HT1080 (cell line): ENCODE measurements at places on chromosomes 11 and 22.

GRCh38 chr22:26464312-26464711 lies 19.3 kb downstream of the HPS4 start:
- DNase-seq: no peak

GRCh38 chr11:116687458-116688201 lies 85.2 kb downstream of the BUD13 start:
- no peak for DNase-seq

DNA sequence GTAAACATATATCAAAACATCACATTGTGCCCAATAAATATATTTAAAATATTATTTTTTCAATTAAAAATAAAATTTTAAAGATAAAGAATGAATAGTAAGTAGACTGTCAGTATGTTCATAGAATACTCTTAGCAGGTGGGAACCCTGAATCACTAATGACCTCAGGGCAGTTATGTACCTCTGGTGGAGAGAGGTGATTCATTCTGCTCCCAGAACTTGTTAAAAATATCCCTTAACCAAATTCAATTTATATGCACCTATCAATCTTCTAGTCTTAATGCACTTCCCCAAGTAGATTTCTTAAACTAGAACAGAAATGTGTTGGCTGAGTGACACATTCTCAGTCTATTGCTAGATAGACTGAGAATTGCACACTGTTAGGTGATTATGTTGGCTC lies 183.9 kb upstream of the SYN3 start:
- DNase-seq: no peak

- DNase-seq: no peak
Measured at GRCh38 chr11:79421820-79422219, 19.0 kb downstream of the TENM4 start.

GRCh38 chr11:113160808-113161124 lies 153.6 kb upstream of the TTC12 start:
- no peak for DNase-seq

DNA sequence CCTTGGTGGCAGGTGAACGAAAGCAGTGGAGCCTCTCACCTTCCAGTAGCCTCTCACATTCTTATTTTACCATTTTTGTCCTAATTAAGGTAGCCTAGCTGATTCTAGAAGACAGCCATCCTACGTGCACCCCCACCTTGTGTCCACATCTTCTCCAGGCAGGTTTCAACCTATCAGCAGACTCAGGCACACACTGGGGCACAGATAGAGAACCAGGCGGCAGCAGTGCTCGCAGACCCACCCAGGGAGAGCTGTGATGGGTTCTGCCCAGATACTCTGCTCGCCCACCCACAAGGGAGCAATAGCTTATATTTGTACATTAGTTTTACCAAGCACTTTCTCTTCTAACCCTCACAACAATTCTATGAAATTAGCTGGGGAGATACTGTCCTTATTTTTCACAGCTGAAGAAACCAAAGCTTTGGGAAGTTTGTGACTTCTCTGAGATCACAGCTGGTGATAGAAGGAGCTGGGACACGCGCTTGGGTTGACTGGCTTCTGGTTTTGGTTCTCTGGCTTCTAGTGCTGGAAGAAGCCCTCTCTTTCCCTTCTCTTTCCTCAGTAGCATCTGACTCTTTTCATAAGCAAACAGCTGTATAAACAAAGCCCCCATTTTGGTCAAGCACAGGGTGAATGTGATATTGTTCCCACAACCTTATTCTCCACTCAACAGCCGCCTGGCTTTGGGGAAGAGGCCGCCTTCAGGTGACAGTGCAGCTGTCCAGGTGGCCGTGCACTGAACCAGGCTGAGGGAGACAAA lies 36.9 kb downstream of the PPP2R1B start:
- no peak for DNase-seq

- no peak for DNase-seq
Measured at GRCh38 chr11:3015796-3016195, 23.7 kb upstream of the NAP1L4 start.

DNA sequence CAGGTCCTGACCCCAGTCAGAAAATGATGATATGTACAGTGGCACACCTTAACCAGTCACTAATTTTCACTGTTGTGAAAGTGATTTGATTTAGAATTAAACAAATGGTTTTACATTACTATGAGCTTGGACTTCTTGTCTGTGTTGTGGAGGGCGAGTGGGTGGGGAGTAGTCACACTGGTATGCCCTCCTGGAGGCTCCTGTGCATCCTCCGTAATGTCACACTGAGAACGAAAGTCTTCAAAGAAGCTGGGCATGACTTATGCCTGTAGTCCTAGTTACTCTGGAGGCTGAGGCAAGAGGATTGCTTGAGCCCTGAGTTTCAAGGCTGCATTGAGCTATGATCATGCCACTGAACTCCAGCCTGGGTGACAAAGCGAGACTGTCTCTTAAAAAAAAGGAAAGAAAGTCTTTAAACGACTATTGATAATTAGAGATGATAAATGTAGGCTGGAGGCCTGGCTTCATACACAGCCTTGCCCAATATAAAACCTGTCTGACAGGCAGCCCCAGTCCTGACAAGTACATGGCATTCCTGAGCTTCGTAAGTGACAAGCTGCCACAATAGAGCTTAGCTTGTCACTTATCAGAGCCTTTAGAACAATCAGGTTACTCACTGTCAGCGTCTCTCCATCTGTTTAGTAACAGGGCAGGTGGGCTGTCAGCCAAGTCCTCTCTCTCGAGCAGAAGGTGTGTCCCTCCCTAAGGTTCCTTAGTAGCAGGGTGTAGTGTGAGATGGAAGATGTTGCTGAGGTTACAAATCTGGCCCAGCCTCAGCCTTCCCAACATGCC lies 5.0 kb upstream of the LIMK2 start:
- no peak for DNase-seq

DNA sequence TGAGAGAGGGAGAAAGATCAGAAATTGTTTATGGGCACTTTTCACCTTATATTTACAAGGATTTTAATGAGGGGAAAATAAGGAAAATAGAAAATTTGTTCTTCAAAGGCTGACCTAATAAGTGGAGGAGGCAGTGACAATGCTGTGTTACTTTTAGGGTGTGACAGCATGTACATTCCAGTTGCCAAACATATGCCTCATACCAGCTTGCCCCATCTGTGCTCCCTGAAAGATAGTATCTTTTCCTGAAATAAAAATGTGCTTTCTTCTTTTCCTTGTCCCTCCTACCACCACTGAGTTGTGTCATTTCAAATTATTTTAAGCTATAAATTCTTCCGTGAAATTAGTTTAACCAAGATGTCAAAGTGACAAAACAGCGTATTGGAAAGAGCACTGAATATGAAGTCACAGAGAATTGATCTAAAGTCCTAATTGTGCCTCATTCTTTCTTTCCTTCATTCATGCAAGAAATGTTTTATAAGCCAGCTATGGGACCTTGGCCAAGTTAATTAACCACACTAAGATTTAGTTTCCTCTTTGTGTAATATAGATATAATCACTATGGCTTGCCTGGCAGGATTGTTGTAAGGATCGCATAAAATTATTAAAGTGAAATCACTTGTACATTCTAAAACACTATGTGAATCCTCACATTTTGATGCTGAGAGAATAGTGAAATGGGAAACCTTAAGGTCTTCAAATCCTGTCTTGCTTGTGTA lies 1307.5 kb upstream of the TENM4 start:
- no peak for DNase-seq

DNA sequence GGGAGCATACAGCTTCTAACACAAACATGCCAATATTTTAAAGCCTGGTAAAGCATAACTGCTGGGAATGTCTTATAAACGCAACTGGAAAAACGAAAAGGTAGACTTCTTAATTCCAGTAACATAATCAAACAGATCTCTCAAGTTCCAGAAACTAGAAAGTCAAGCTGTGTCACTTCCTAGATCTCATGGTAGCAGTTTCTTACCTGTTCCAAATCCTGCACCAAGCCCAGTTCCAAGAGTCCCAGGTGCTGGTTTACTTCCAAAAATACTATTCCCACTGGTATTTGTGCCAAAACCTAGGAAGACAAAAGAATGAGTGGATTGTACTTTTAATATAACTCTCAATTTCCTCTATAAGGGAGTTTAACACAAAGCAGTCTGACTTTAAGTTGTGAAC lies 44.2 kb downstream of the NUP98 start:
- DNase-seq: no peak

- peak; percentile 34 for DNase-seq
Measured at GRCh38 chr11:111422494-111423249, 43.6 kb upstream of the POU2AF1 start.

DNA sequence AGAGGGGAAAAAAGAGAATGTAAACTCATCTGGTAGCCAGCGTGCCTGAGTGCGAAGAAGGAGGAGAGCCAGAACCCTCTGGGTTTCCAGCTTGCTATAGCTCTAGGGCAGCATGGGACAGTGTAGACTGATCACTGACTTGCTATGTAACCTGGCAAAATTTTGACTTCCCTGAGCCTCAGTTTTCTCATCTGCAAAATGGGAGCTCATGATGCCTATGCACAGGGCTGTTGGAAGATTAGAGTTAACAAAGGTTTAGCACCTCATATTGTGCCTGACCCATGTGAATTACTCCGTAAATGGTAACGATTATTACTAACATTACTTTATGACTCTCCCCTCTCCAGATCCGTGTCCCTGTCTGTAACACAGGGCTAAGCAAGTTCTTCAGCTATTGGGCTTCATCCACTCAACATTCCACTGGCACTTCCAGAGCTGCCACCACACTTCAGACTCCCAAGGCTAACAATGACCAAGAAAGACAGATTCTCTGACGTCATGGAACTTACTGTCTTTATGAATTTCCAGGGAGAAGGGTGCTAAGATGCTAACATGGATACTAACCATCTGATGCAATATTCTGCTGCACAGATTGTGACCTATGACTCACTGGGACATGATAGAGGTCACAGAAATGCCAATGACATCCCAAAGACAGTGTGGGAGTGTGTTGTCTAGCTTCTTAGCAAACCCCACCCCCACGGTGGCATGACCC lies 195.2 kb downstream of the TRIM29 start:
- no peak for DNase-seq

DNA sequence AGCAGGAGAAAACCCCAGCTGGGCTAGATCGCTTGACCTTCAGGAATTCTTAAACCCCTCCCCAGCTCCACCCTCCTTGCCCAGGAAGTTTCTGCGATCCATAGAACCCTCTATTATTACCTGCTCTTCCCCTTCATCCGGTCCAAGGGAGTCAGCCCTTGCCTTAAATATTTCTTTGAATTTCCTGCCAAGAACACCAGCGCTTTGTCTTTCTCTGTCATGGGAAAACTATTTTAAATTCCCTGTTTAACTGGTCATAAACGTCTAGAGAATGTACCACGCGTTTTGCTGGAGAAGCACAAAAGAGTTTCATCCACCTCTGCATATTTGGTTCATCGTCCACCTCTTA lies 496 bp upstream of the TRAF6 start:
- peak; percentile 42 for DNase-seq

GRCh38 chr22:41672780-41673509 lies 15.7 kb downstream of the SNU13 start:
- DNase-seq: no peak

- no peak for DNase-seq
Measured at GRCh38 chr11:1652026-1652425, 22.5 kb downstream of the KRTAP5-5 start.

GRCh38 chr11:8023831-8024555 lies 36.9 kb downstream of the EIF3F start:
- no peak for DNase-seq

DNA sequence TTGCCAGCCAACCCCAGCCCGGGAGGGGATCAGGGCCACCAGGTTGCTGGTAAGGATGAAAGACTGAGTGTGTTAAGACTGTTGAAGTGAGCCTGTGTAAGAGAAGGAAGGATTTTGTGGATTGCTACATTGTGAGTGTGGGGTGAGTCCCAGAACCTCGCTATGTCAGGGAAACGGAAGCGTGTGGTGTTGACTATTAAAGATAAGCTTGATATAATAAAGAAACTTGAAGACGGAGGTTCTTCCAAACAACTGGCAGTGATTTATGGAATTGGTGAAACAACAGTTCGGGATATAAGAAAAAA lies 627 bp downstream of the JRKL start:
- no peak for DNase-seq

DNA sequence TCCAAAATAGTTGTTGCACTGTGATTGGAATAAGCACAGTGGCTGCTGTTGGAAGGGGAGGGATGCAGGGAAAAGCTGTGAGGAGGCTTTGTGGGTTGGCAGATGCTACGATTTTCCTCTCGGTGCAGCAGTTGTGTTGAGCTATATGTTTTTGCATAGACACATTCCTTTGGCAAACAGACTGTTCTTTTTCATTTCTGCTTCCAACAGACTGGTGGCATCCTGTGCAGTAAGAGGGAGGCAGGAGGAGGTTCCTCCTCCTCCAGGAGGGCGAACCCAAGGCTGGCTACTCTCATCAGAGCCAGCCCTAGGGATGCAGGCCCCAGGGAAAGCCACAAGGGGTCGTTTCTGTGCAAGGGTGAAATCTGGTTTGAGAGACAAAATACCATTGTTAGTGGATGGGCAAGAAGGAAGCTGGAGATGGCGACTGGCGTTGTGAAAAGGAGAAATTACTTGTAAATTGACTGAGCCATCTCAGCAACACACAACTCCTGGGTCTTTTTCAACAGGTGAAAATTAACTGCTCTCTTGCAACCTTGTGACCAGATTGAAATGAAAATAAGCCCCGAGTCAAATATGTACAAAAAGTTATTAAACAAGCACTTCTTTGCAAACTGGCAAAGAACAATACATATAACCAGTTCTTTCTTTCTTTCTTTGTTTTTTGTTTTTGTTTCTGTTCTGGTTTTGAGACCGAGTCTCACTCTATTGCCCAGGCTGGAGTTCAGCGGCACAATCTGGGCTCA lies 26.5 kb upstream of the UBASH3B start:
- DNase-seq: peak; percentile 84

DNA sequence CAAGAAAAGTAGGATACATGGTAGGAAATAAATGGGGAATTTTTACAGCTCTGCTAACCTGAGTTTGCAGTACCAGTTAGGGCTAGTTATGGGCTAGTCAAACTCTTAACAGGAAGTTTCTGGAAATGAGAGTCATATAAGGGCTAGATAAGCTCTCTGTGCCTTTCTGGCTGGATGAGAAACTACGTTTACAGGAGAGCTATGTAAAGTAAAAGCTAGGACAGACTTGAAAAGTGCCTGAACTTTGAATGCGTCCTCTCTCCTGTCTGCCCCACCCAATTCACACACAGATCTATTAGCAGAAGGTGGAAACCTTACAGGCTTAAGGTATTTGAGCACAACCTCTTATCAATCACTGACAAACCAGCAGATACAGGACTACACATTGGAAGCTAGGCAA lies 167.1 kb downstream of the SNX19 start:
- no peak for DNase-seq
